Activated CD4-positive, alpha-beta memory T cell treated with anti-CD3 and anti-CD28 coated beads for 36 hours (primary cell): ENCODE measurements at places on chromosomes 12 and 14. TPM values are rescaled to one million over a fixed set of nuclear protein-coding genes. Genes with fewer than 3 reads are reported as not detected.

Gene MYO1H
- not detected for total RNA-seq

- no peaks in the 10 kb centered on the region for H3K4me1 ChIP-seq
- H3K27ac ChIP-seq: no peak overlapping the region
- no peak overlapping the region for H3K4me3 ChIP-seq
- DNase-seq: no peak
- peaks cover 7% of the 10 kb centered on the region for H3K27me3 ChIP-seq
Observed at GRCh38 chr14:54211551-54212308, 185.1 kb upstream of the CDKN3 start.

DNA sequence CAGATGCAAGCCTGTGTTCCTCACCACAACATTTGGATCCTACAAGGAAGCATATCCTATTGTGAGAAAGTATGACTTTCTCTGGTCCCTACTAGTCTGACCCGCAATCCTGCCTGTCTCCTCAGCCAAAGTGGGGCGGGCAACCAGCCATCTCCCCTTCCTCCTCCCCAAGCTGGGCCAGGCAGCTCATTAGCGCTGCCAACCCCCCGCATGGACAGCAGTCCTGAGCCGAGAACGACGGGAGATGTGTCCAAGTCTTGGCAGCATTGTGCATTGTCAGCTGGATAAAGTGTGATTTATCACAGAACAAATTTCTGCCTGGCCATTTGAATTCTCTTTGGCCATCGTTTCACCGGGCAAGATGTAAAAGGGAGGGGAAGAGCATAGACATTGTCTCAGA is 139.4 kb downstream of the SLC15A4 start:
- no peaks in the 10 kb centered on the region for H3K4me1 ChIP-seq
- no peaks in the 10 kb centered on the region for H3K27me3 ChIP-seq
- H3K27ac ChIP-seq: no peak overlapping the region
- H3K4me3 ChIP-seq: no peak overlapping the region
- H3K36me3 ChIP-seq: no peaks in the 10 kb centered on the region

GRCh38 chr12:67573566-67573965 is 75.0 kb upstream of the DYRK2 start:
- H3K27ac ChIP-seq: no peak overlapping the region
- H3K4me1 ChIP-seq: peaks cover 14% of the 10 kb centered on the region
- no peaks in the 10 kb centered on the region for H3K27me3 ChIP-seq
- no peak overlapping the region for H3K4me3 ChIP-seq

Gene SMIM41
- not detected for total RNA-seq

Gene SYT1
- total RNA-seq: not detected

DNA sequence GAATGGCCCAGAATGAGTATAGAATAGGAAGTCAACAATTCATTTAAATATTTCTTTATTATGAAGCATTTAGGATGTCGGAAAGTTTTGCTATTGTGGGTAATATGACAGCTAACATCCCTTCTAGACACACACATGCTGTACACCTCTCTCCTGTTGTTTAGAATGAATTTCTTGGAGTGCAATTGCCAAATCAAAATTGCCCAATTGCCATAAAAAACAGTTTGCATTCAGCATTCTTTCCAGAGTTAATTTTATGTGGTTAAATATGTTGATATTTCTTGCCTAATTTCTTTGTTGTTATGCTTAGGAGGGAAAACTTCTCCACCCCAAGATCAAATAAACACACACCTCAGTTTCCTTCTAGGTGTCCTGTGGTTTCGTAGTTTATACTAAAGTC is 16.9 kb upstream of the SMCO2 start:
- H3K4me3 ChIP-seq: no peak overlapping the region
- peaks cover 8% of the 10 kb centered on the region for H3K4me1 ChIP-seq
- H3K27ac ChIP-seq: no peak overlapping the region

GRCh38 chr12:129193263-129193871 is 340.1 kb downstream of the GLT1D1 start:
- no peaks in the 10 kb centered on the region for H3K27me3 ChIP-seq
- no peaks in the 10 kb centered on the region for H3K4me1 ChIP-seq
- peak; percentile 16 for DNase-seq
- H3K27ac ChIP-seq: no peak overlapping the region

Gene GLIPR1L1
- not detected for total RNA-seq

Gene EFCAB11
- 10.8 TPM for total RNA-seq

Gene DDN
- total RNA-seq: 0.22 TPM

- no peak overlapping the region for H3K27ac ChIP-seq
- no peak for DNase-seq
- no peaks in the 10 kb centered on the region for H3K4me1 ChIP-seq
- H3K4me3 ChIP-seq: no peak overlapping the region
- H3K27me3 ChIP-seq: no peaks in the 10 kb centered on the region
Observed at GRCh38 chr14:68541178-68541896, 251.5 kb downstream of the ZFP36L1 start.

DNA sequence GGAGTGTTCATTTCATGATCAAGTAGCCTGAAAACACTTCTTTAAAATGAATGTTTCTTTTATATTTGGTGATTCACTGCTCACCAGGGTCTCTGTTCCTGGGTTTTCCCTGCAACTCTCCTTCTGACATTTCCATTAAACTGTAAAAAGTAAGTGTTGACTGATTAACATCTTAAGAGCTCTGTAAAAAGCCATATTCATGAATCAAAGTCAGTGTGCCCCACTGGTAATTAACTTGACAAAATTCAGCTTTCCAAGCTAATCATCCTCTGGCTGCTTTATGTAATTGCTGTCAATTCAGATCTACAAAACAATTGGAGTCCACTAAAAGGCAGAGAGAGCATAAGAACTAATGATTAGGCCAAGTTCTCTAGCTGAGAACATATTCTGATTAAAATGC is 41.6 kb downstream of the CNTN1 start:
- no peak overlapping the region for H3K4me3 ChIP-seq
- DNase-seq: no peak
- no peak overlapping the region for H3K27ac ChIP-seq

DNA sequence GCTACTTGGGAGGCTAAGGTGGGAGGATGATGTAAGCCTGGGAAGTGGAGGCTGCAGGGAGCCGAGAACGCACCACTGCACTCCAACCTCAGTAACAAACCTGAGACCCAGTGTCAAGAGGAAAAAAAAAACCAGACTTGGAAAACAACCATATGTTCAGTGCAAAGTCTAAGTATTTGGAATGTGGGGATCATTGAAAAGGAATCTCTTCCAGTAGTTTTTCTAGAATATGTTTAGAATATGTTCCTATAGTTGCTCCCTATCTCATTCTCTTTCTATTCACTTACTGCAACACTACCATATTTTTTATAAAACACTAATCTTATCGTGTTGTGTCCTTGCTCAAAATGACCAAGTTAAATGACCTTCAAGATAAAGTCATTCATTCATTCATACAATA is 423.5 kb upstream of the SOX5 start:
- no peaks in the 10 kb centered on the region for H3K36me3 ChIP-seq
- no peak for DNase-seq

DNA sequence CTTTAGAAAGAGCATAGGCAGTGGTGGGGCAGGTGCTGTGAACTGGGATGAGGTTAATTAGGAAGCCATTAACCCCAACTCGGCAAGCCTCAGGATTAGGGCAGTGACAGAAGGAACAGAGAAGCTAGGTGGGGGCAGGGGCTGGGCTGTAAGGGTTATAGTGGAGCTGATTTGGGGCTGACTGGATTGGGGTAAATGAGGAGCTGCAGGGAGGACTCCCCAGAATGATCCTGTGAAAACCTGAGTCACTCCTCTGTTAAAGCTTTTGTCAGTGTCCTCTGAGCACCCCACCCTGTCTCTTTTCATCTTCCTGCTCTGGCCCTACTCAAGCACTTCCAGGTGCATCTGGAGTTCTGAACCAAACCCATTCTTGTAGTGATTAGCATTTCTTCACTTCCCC is 4.4 kb downstream of the KLC1 start:
- no peak overlapping the region for H3K4me3 ChIP-seq
- peaks cover 52% of the 10 kb centered on the region for H3K4me1 ChIP-seq
- no peak overlapping the region for H3K27ac ChIP-seq

DNA sequence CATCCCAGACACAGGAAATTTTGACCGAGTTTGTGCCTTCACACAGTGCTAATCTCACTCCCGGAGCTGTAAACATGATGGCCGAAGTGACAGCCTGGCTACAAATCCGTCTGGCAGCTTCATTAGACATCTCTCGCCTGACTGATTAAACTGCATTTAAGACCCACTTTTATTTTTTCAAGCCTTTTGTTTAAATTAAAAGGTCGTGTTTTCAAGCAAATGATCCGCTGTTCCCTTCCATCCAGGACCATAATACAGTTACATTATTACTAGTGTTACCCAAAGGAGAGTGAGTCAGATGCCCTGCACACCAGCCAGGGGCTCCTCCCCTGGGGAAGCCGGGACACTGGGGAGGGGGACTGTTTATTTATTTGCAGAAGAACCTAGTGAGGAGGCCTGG is 200.2 kb downstream of the EXOC5 start:
- H3K27ac ChIP-seq: no peak overlapping the region
- H3K36me3 ChIP-seq: no peaks in the 10 kb centered on the region
- H3K4me3 ChIP-seq: no peak overlapping the region
- H3K4me1 ChIP-seq: no peaks in the 10 kb centered on the region
- no peak for DNase-seq
- peaks cover 21% of the 10 kb centered on the region for H3K27me3 ChIP-seq

DNA sequence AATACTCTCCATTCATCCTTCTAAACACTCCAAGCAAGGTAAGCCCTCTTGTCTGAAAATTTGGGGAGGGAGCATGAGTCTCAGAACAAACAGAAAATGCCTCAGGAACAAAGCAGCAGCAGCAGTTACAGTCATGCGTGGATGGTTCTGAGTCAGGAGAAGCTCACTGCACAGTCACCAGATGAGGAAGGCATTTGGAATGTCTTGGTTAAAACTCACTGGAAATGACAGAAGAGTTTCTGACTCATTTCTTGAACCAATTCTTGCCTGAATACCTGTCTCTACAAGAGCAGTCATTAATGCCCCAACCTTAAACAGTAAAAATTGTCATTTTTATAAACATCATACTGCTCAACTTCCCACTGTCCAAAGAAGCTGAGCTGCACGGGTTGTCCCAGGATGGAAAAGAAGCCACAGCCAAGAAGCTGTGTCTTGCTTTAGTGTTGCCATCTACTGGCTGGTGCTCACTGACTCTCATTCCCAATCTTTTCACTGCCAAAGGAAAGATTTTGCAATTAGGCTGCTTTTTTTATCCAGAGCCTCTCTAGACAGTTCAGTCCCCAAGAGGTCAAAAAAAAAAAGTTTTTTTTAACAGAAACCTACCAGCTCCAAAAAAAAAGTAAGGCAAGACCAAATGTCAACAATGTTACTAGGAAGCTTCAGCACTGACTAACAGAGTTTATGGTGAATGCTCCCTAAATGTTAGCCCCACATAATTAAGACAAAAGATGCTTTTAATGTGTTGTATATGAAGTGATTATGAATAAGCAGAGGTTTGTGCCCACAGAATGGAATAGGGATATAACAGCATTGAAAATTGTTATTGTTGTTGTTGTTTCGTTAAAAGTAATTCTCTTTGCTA is 40.4 kb downstream of the KICS2 start:
- H3K27ac ChIP-seq: no peak overlapping the region
- peak; percentile 17 for DNase-seq

GRCh38 chr14:104687601-104688504 is 1.6 kb upstream of the INF2 start:
- H3K4me3 ChIP-seq: no peak overlapping the region
- H3K27ac ChIP-seq: peak overlapping the region; percentile 26
- peaks cover 2% of the 10 kb centered on the region for H3K36me3 ChIP-seq
- DNase-seq: no peak
- H3K27me3 ChIP-seq: no peaks in the 10 kb centered on the region

GRCh38 chr12:25903603-25904245 is 54.8 kb upstream of the RASSF8 start:
- no peaks in the 10 kb centered on the region for H3K36me3 ChIP-seq
- H3K27me3 ChIP-seq: no peaks in the 10 kb centered on the region
- H3K27ac ChIP-seq: no peak overlapping the region
- no peak overlapping the region for H3K4me3 ChIP-seq
- no peaks in the 10 kb centered on the region for H3K4me1 ChIP-seq

GRCh38 chr14:102315121-102315520 is 4.4 kb upstream of the ZNF839 start:
- peaks cover 41% of the 10 kb centered on the region for H3K4me1 ChIP-seq
- peaks cover 4% of the 10 kb centered on the region for H3K36me3 ChIP-seq
- no peaks in the 10 kb centered on the region for H3K27me3 ChIP-seq

GRCh38 chr12:32036477-32037263 is 70.0 kb upstream of the BICD1 start:
- no peak overlapping the region for H3K4me3 ChIP-seq
- H3K27ac ChIP-seq: no peak overlapping the region
- H3K36me3 ChIP-seq: no peaks in the 10 kb centered on the region
- no peak for DNase-seq
- no peaks in the 10 kb centered on the region for H3K27me3 ChIP-seq
- H3K4me1 ChIP-seq: no peaks in the 10 kb centered on the region

DNA sequence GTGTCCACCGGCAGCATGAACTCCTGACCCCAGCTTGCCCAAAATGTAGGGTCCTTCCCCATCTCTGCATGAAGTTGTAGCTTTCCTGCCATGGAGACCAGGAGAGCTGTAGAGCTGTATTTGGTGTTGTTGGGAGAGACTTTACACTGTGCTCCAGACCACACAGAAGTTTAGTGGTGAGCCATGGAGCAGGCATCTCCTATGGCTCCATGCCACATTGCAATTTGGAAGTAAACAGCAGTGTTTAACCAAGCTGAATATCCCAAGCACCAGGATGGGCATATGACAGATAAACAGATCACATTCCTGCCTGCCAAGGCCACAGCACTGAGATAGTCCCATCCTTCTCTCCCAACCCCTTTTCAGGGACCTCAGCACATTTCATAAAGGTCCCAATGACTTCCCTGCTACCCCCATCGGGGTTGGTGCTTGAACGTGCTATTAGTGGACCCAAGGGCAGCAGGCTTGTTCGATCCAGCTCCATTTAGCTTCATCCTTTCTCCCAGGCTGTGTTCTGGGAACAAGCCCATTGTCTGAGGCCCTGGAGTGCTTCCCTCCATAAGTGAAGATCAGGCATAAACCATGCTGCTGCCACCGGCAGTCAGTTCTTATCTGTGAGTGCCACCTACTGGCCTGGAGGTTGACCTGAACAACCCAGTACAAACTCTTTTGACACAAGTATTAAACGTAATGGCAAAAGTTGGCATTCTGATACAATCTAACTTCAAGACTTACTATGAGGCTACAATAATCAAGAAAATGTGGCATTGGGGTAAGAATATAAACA is 172.3 kb upstream of the ATXN7L3B start:
- no peak overlapping the region for H3K4me3 ChIP-seq
- no peaks in the 10 kb centered on the region for H3K36me3 ChIP-seq
- no peak overlapping the region for H3K27ac ChIP-seq
- H3K27me3 ChIP-seq: peaks cover 6% of the 10 kb centered on the region
- peak; percentile 34 for DNase-seq
- no peaks in the 10 kb centered on the region for H3K4me1 ChIP-seq

- H3K27me3 ChIP-seq: peaks cover 6% of the 10 kb centered on the region
- H3K27ac ChIP-seq: no peak overlapping the region
- no peaks in the 10 kb centered on the region for H3K36me3 ChIP-seq
- no peak for DNase-seq
- no peak overlapping the region for H3K4me3 ChIP-seq
Observed at GRCh38 chr14:69855180-69855832, 23.9 kb upstream of the SMOC1 start.
